H1 (cell line): ENCODE measurements at places on chromosomes 4 and X.
A peak's percentile ranks its signal among the peaks of the same experiment; 100 is the strongest.

DNA sequence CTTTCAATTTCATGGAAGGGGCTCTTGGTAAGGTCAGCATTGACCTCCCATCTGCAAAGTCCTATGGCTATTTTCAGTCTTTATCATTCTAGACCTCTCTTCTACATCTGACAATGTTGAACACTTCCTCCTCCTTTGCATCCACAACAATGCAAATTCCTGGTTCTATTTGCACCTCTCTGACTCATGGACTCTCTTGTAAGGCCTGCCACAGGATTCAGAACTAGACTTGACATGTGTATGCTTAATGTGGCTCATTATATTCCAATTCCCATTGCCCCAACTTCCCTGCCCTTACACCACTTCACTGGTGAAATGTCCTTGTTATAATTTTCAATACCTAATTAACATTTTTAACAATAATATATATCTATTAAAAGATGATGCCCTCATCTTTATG is 314.3 kb upstream of the FGF13 start:
- DNase-seq, result no peak

DNA sequence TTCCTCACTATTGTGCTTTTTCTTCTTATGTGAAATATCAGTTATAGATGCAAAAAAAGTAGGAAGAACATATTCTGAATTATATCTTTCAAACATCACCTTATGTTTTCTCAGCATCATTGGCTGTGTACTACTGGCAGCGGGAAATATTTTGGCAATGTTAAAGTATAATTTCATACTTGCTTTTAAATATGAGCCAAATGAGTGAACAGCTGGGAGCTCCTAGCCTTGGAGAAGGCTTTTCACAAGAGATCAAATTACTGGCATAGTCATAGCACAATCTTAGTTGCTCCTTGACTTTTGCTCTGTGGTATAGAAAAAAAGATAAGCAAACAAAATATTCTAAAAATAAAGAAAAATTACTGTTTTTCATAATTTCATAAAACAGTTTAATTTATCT is 1575.8 kb upstream of the PABPC4L start:
- DNase-seq, result no peak

GRCh38 chr4:99209671-99210070 is 9.4 kb downstream of the ADH6 start:
- no peak for DNase-seq

DNA sequence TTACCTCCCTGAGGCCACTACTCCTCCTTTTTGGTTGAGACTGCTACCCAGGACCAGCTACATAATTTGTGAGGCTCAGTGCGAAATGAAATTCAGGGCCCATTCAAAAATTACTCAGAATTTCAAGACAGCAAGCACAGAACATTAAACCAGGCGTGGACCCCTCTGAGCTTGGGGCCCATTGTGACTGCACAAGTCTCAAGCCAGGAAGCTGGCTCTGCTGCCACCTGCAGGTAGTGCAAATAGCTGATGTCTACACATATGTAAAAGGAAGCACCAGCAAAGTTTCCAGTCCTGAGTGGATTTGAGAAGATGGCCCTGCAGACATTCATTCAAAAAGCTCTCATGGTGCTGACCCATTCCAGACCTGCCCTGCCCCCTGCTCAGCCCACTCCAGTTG is 213.4 kb upstream of the LNX1 start:
- peak; percentile 66 for DNase-seq

- no peak for DNase-seq
Measured at GRCh38 chrX:70128071-70128470, 5.2 kb upstream of the IGBP1 start.

GRCh38 chr4:138945401-138945800 is 70.2 kb upstream of the NOCT start:
- DNase-seq, result no peak

DNA sequence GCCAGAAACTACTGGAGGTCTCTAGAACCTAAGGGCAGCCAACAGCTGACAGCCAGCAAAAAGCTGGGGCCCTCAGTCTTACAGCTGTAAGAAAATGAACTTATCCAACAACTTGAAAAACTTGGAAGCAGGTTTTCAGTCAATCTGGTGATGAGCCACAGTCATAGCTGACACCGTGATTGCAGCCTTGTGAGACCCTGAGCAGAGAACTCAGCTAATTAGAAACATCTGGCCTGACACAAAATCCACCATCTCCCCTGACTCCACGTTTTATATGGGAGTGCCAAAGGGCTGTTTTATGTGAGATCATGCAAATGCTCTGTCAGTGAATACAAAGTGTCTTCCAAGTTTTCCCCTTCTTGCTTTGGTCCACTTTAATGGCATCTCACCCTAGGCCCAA is 198.8 kb upstream of the DCAF8L1 start:
- no peak for DNase-seq

DNA sequence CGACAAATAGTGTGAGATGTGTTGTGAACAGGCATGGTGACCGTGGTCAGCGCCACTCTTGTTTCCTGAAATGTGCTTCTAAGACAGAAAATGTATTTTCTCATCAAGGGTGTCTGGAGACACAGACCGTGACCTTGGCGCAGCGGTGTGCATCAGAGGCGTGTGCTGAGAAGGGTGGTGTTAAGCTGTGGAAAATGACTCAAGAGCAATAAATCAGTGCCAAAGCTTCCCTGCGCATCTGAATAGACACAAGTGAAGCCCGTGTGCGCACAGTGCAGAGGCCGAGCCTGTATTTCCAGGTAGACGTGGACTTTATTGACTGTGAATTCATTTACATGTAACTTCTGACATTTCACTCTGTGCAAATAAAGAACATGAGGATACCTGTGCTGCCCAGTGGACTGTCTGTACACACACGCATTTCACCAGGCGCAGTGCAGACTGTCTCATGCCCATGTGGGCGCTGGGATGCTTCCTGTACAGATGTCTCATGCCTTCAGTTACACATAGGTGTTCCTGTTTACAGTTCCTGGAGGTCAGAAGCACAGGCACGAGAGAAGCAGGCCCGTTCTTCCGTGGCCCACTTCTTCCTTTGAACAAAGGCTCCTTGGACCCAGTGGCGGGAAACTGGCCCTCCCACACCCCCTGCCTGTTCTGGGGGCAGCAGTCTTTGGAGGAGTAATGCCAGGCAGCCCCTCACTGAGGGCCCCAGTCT is 31.9 kb downstream of the NSG1 start:
- DNase-seq, result no peak

DNA sequence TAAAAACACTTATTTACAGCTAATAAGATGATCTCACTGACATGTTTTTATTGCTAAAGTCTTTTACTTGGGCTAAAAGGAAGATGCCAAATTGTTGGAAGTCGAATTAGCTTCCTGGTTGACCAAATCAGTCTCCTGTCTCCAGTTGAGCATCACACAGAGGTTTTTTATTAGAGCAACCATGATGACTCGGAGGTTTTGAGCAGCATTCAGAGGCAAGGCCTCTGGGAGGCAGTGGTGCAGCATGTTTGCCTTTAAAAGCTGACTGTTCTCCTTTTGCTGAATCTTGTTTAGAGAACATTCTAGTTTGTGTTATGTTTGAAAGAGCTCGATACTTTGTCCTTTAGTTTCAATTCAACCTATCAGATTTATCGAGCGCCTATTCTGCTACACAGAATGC is 2.1 kb downstream of the UCHL1 start:
- no peak for DNase-seq

DNA sequence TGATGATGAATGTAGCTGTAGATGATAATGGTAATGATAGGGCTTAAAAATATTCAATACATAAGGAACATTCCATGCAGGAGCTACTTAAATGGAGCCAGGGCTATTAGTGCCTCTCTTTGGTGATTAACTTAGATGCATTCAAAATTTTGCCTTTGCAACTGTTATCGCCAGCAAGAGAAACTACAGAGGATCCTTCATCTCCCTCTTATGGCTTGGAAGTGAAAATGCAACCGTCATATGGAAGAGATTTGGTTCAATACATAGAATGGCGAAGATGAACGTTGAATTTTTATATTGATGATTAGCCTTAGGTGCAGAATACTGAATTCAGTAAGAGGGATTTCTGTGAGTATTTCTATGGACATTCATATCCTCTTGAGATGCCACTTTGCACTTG is 134.5 kb upstream of the NLGN4X start:
- DNase-seq, result no peak

GRCh38 chr4:104352211-104352610 is 142.5 kb downstream of the CXXC4 start:
- no peak for DNase-seq

- no peak for DNase-seq
Measured at GRCh38 chr4:136392576-136392975, 1139.7 kb downstream of the PCDH18 start.

- no peak for DNase-seq
Measured at GRCh38 chr4:102574317-102574716, 73.2 kb downstream of the NFKB1 start.

DNA sequence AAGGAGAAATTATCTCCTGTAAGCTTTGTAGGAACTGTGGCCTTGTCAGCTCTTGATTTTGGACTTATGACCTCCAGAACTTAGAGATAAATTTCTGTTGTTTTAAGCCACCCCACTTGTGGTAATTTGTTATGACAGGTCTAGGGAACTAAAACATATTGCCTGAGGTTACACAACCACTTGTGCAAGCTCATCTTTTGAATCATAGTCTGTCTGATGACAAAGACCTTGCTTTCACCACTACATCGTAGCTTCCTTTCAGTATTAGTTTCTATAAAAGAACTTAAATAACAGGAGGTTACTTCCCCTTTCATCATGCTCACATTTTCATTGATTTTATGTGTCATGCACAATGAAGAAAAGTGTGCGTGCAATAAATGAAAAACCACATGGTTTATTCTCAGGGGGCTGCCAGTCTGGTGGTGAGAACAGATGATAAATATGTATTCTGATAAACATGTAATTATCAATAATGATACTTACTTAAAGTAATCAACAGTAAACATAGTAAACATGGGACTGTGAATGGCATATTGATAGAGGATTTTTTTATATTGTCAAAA is 690.0 kb upstream of the HS3ST1 start:
- DNase-seq, result no peak

DNA sequence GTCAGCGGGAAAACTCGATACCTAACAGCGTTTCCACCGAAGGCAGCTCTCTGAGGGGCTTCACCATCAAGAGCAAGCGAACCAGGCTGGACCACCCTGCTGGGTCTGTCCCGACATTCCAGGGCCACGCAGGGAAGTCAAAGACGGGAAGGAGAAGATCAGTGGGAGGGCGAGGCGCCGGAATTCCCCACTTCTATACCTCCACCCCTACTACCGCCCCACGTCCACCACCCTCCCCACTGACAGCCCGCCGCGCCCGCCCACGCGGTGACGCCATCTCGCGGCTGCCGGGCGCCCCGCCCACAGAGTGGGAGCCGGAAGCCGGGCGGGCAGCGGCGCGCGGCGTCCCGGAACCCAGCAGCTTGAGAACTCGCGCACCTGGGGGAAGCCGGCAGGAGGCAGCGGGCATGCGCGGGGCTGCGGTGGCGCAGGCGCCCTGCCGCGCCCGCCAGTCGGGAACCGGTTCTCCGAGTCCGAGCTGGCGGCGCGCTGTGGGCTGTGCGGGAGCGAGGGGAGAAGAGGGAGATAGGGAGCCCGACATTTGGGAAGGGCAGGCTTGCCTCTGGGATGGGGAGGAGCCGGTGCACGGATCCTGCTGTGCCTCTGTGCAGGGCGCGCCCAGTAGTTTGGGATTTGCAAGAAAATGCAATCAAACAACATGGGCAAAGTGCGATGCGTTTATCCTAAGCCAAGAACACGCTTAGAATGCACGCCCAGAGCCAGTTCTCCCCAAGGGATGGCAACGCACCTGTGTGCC is 3.2 kb upstream of the STIM2 start:
- peak; percentile 82 for DNase-seq

- no peak for DNase-seq
Measured at GRCh38 chr4:37453999-37454800, 209.7 kb downstream of the NWD2 start.

GRCh38 chr4:75547647-75548387 is 8.0 kb upstream of the ODAPH start:
- no peak for DNase-seq

GRCh38 chr4:99811850-99812249 is 4.8 kb upstream of the DAPP1 start:
- no peak for DNase-seq

- no peak for DNase-seq
Measured at GRCh38 chrX:100379388-100379986, 30.6 kb downstream of the PCDH19 start.

- DNase-seq, result no peak
Measured at GRCh38 chrX:7771788-7772438, 71.1 kb upstream of the VCX start.

- DNase-seq, result no peak
Measured at GRCh38 chrX:20237864-20238263, 28.8 kb downstream of the RPS6KA3 start.

- no peak for DNase-seq
Measured at GRCh38 chr4:166274775-166275174, 401.7 kb downstream of the TLL1 start.

- no peak for DNase-seq
Measured at GRCh38 chr4:175290401-175290800, 372.2 kb downstream of the ADAM29 start.

DNA sequence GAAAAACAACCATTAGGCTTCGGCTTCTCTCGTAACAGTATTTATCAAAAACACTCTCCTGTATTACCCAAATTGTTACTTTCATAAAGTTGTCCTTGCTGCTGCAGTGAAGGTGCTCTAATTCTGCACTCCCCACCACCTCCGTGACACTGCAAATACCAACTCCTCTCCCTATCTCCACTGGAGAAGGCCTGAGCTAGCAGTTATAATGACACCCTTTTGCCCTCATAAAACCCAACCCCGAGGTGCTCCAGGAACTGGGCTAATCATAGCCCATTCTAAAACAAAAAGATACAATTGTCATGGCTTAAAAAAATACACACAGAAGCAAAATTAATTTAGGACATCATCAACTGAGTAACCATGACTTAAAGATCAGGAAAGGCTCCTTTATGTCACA is 59.2 kb downstream of the MAP7D2 start:
- DNase-seq, result no peak

- DNase-seq, result no peak
Measured at GRCh38 chrX:16033331-16033730, 90.0 kb upstream of the GRPR start.

- no peak for DNase-seq
Measured at GRCh38 chr4:1862055-1862911, 6.3 kb upstream of the LETM1 start.

DNA sequence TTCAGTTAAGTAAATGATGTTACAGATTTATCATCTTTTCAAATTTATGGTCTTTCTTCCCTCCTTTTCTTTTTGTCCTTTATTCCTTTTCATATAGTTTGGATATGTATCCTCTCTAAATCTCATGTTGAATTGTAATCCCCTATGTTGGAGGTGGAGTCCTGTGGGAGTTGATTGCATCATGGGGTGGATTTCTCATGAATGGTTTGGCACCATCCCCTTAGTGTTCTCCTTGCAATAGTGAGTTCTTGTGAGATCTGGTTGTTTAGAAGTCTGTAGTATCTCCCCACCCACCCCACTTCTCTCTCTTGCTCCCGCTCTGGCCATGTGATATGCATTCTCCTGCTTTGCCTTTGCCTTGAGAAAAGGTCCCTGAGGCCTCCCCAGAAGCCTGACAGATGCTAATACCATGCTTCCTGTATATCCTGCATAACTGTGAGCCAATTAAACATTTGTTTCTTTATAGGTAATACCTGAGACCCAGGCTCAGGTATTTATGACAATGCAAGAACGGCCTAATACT is 236.7 kb downstream of the PRDM5 start:
- DNase-seq, result no peak

GRCh38 chr4:54165011-54165410 is 64.1 kb upstream of the PDGFRA start:
- no peak for DNase-seq

GRCh38 chrX:110173192-110174175 is 144.4 kb downstream of the AMMECR1 start:
- no peak for DNase-seq

- DNase-seq, result no peak
Measured at GRCh38 chr4:109294468-109295020, 7.9 kb downstream of the COL25A1 start.
